ENCODE measurements at places on chromosomes 6 and 20. TPM values are rescaled to one million over a fixed set of nuclear protein-coding genes. Genes with fewer than 3 reads are reported as not detected.

- no peak overlapping the region for H3K27ac ChIP-seq
- no peaks in the 10 kb centered on the region for H3K4me1 ChIP-seq
- H3K27me3 ChIP-seq, result no peaks in the 10 kb centered on the region
- H3K4me3 ChIP-seq, result no peak overlapping the region
Measured at GRCh38 chr20:48003021-48003420, 217.7 kb upstream of the SULF2 start.

DNA sequence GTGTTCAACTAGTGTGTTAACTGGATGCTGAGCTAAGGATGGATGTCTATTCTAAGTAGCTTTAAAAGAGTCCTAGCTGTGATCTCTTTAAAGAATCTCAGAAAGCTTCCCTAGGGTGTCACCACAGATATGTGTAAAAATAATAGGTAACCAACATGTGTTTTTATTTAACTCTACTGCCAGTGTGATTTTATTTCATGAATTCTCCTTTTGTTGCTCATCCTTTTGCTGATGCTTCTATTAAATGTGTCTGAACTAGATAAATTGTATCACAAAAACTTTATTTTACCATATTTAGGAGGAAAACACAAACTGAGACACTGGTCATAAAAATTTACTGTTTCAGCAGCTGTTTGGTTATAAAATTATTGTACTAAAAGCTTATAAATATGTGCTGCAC lies 809.4 kb upstream of the CITED2 start:
- H3K4me1 ChIP-seq, result no peaks in the 10 kb centered on the region
- H3K27me3 ChIP-seq, result no peaks in the 10 kb centered on the region
- no peaks in the 10 kb centered on the region for H3K36me3 ChIP-seq
- no peak for DNase-seq
- H3K27ac ChIP-seq, result no peak overlapping the region

Gene STMN3
- total RNA-seq, result 23.8 TPM

Gene MCHR2
- total RNA-seq, result not detected

Gene BEND6
- not detected for total RNA-seq

DNA sequence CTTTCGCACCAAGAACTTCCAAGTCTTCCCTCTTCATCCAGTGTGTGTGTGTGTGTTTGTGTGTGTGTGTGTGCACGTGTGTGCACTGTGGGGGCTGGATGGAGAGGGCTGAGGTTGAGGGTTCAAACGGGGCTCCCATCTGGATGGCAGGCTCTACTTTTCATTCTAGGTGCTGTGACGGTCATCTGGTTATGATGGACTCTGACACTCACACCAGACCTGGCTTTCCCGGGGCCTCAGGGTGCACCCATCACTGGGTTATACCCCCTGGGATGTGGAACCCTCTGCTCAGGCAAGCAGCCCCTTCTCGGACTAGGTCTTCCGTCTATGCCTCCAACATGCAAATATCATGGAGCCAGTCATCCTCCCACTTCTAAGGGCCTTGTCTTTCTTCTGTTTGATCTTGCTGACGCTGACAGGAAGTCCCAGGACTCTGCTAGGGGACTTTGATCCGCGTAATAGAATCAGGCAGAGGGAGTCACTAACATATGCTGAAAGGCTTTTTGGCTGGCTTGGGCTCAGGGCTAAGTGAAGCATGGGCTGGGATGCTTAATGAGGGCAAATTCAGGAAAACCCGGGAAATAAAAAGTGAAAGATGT lies 313.6 kb downstream of the CDC5L start:
- H3K27me3 ChIP-seq, result no peaks in the 10 kb centered on the region
- no peak overlapping the region for H3K4me3 ChIP-seq
- peaks cover 36% of the 10 kb centered on the region for H3K4me1 ChIP-seq

Gene SPATA25
- total RNA-seq, result 0.88 TPM

- DNase-seq, result no peak
- no peak overlapping the region for H3K4me3 ChIP-seq
- H3K27me3 ChIP-seq, result no peaks in the 10 kb centered on the region
- H3K36me3 ChIP-seq, result peaks cover 73% of the 10 kb centered on the region
Measured at GRCh38 chr20:1376007-1376406, 16.8 kb downstream of the FKBP1A start.

GRCh38 chr20:6295867-6296256 lies 173.0 kb upstream of the FERMT1 start:
- no peaks in the 10 kb centered on the region for H3K4me1 ChIP-seq
- H3K4me3 ChIP-seq, result no peak overlapping the region
- H3K36me3 ChIP-seq, result no peaks in the 10 kb centered on the region
- no peak overlapping the region for H3K27ac ChIP-seq
- no peak for DNase-seq

- peaks cover 38% of the 10 kb centered on the region for H3K36me3 ChIP-seq
- H3K4me3 ChIP-seq, result no peak overlapping the region
- no peaks in the 10 kb centered on the region for H3K4me1 ChIP-seq
- no peak for DNase-seq
- no peak overlapping the region for H3K27ac ChIP-seq
Measured at GRCh38 chr20:34771680-34772081, 53.8 kb downstream of the NCOA6 start.
